ENCODE measurements at places on chromosomes 13 and 19. TPM values are rescaled to one million over a fixed set of nuclear protein-coding genes. Genes with fewer than 3 reads are reported as not detected.

GRCh38 chr19:57566396-57567265, 7.0 kb upstream of the ZNF550 start:
- DNase-seq, result no peak

DNA sequence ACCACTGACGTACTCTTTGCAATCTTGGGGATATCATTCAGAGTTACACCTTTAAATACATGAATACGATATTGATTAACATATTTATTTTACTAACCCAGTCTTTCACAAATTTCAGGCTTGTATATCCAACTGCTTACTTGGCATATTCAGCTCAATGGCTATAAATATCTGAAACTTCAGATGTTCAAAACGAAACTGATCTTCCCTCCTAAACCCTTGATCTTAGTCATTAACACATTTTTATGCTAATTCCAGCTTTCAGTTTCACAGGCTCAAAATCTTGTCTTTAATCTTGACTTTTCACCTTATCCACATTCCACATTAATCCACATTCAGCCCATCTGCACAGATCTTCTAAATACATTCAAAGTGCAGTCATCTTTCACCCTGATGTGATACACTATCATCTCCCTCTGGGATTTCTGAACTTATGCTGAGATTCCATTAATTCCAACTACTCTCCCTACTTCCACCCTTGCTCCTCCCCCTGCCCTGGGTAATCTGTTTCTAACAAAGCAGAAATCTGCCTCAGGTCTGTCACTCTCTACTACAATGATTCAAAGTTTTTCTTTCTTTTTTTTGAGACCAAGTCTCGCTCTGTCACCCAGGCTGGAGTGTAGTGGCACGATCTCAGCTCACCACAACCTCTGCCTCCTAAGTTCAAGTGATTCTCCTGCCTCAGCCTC, 387.2 kb downstream of the GPC5 start:
- DNase-seq, result no peak

GRCh38 chr13:48004201-48004600, 3.1 kb upstream of the SUCLA2 start:
- DNase-seq, result no peak

GRCh38 chr13:105213512-105213911, 1322.0 kb downstream of the EFNB2 start:
- DNase-seq, result no peak

The PRPF31 gene
- 110 TPM for total RNA-seq

GRCh38 chr19:15443838-15444237, 5.9 kb downstream of the WIZ start:
- no peak for DNase-seq

GRCh38 chr19:49333811-49334288, 1.4 kb upstream of the CD37 start:
- DNase-seq, result peak; percentile 92

The ZNF541 gene
- total RNA-seq, result not detected

The CELF5 gene
- total RNA-seq, result 0.12 TPM
